ENCODE measurements at places on chromosomes 7 and 10.

GRCh38 chr7:139061416-139061815, 25.6 kb upstream of the ZC3HAV1L start:
- no peak for DNase-seq

GRCh38 chr10:76942628-76943416, 694.8 kb downstream of the KCNMA1 start:
- DNase-seq = no peak

DNA sequence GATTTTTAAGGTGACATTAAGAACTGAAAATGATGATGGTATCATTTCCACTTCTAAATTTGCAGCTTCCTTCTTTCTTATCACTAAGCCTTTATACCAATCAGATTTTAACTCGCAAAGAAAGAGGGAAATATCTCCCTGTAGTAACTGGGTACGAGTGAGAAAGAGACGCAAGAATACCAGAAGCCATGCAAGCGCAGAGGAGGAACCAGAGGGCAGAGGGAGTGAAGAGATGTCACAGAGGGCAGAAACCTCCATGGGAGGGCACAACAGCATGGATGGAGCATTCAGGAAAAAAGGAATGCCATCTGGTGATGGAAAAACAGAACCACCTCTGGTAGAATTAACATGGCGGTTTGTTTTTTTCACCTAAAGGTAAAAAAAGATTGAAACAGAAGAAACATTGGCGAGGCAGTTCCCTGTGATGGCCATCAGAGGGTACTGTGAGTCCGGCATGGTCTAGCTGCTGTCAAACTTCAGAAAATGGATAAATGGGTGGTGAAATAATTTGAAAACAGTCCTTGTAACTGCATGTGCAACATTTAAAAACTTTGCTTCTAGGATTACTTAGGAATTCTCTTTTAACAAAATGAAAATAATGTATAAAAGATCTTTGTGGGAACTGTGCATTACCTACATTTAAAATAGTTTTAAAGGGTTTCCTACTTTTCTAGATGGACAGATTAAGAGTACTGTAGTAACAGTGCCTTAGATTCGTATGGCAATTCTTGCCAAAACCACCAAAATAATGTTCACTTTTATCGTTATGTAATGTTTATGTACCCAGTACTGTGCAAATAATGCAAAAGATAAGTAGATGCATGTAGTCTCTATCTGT, 91.8 kb downstream of the ARHGAP12 start:
- no peak for DNase-seq

GRCh38 chr10:30834651-30835050, 197.0 kb downstream of the ZNF438 start:
- no peak for DNase-seq

GRCh38 chr10:71494980-71495381, 98.3 kb downstream of the CDH23 start:
- no peak for DNase-seq

- DNase-seq = no peak
Observed at GRCh38 chr7:149071182-149071635, 19.3 kb downstream of the ZNF786 start.

GRCh38 chr10:75187961-75188426, 22.6 kb upstream of the VDAC2 start:
- peak; percentile 35 for DNase-seq

- DNase-seq = no peak
Observed at GRCh38 chr10:125424191-125424847, 258.6 kb downstream of the TEX36 start.

- no peak for DNase-seq
Observed at GRCh38 chr7:19102884-19103283, 14.6 kb downstream of the TWIST1 start.

DNA sequence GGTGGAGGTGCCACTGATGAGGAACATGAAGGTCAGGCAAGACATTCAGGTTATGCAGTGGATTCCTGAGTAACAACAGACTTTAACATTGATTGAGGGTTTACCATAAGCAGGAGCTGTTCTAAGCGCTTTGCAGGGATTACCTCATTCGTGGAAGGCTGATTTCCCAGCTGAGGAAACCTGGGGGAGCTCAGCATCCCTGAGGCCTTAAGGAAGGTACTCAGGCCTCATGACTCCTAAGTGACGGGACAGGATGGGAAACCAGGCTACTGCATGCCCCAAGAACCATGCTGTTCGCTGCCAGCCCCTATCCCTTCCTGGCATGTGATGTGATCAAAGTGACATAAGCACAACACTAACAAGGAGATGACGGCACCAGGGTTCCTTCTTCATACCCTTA, 143.6 kb upstream of the NFE2L3 start:
- no peak for DNase-seq

DNA sequence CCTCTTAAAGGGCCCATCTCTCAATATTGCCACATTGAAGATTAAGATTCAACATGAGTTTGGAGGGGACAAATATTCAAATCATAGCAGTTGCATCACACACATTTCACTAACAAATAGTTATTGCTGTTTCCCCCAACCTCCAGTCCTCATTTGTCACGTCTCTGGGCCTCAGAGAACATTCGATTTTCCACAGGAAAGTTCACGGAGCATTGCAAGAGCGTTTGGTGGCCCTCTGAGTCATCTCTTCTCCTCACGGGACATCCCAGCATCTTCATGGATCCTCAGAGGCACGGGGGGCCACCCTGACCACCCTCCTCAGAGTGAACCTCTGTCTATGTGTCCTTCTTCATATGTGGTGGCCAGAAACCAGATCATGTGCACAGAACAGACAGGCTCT, 50.3 kb upstream of the CHST15 start:
- DNase-seq = no peak

- DNase-seq = no peak
Observed at GRCh38 chr7:145313551-145313950, 477.7 kb upstream of the TPK1 start.

GRCh38 chr7:36904802-36905201, 180.5 kb upstream of the AOAH start:
- DNase-seq = no peak

DNA sequence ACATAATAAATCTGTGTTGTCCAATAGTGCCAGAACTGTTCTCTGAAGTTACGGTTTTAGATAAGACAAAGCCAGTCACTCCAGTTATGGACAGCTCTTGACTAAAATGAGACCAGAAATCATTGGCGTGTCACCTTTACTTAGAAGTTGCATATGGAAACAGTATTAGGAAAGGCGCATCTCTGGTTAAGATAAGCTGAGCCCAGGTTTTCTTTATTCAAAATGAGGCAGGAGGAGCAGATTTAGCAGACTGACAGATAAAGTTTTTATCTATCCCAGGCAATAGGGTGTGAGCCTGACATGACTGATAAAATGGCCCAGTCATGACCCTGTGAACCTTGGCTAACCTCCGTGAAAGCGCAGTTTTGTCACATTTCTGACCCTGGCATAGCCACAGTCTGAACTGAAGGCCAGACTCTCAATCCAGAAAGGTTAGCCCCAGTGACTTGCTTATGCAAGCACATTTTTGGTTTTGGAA, 4.2 kb downstream of the CYP26A1 start:
- no peak for DNase-seq

GRCh38 chr7:71857338-71857737, 554.8 kb downstream of the CALN1 start:
- DNase-seq = no peak

DNA sequence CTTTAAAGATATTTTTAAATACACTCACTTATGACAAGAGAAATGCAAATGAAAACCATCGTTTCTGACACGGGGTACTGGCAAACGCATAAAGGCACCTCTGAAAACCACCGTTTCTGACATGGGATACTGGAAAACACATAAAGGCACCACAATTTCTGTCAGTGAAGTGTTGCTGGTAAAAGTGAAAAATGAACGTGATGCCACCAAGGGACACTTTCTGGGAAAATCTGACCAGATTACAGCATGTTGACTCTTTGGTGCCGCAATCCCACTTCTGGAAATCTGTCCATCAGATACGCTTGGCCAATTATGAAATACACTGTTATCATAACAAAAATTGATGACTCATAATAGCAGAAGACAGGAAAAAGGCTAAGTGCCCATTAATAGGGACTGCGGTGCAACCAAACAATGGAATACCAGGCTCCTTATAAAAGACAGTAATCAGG, 131.7 kb downstream of the ZMYND11 start:
- no peak for DNase-seq

DNA sequence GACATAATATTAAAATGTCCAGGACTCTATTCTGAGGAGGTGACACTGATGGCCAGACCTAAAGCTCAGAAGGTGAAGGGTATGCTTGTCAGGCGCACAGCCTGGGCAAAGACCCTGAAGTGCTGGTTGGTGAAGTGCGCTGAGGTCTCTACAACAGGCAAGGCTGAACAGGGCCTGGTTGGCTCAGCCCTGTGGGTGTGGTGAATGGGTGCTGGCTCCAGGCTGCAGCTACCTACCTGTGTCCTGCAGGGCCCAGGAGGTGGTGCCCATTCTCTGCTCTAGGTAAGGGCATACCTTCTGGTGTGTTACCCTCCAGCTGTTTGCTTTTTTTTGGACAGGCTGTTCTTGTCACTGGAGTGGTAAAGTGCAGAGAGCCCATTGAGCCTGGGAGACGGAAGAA, 85.1 kb downstream of the RAMP3 start:
- DNase-seq = no peak
